ENCODE measurements at places on chromosomes 1 and 21. TPM values are rescaled to one million over a fixed set of nuclear protein-coding genes. Genes with fewer than 3 reads are reported as not detected.

Gene OR2AK2
- total RNA-seq: not detected

Gene CLCA4
- 0.86 TPM for total RNA-seq

Gene CYP4A22
- total RNA-seq: 0.23 TPM

Gene UBAP2L
- total RNA-seq: 195 TPM

Gene FCAMR
- not detected for total RNA-seq

Gene KCNE2
- not detected for total RNA-seq

Gene PGLYRP4
- 0.60 TPM for total RNA-seq

Gene VHLL
- total RNA-seq: not detected

Gene NFASC
- total RNA-seq: 52.3 TPM

Gene FCER1A
- 0.99 TPM for total RNA-seq

Gene TSACC
- 2.2 TPM for total RNA-seq

Gene STYXL2
- not detected for total RNA-seq

Gene MROH9
- total RNA-seq: not detected

Gene CELSR2
- 19.2 TPM for total RNA-seq

Gene SH2D5
- total RNA-seq: 0.49 TPM

Gene LCE2B
- total RNA-seq: not detected

Gene S100A16
- total RNA-seq: 81.8 TPM

Gene PM20D1
- total RNA-seq: 23.7 TPM

Gene LIPI
- total RNA-seq: not detected

Gene C1orf116
- 45.7 TPM for total RNA-seq

Gene SPRR1B
- total RNA-seq: 0.91 TPM

Gene FALEC
- not detected for total RNA-seq

Gene PLCH2
- 90.0 TPM for total RNA-seq

Gene PCSK9
- total RNA-seq: 0.16 TPM

Gene S100A14
- 51.3 TPM for total RNA-seq

Gene NTRK1
- 1.7 TPM for total RNA-seq

Gene CHI3L2
- 4.6 TPM for total RNA-seq

Gene MAN1C1
- 8.7 TPM for total RNA-seq

Gene RASAL2
- 26.0 TPM for total RNA-seq

Gene KLHDC9
- total RNA-seq: 13.0 TPM

Gene OMA1
- total RNA-seq: 50.8 TPM

Gene LAPTM5
- total RNA-seq: 34.2 TPM

Gene SMIM11
- total RNA-seq: 21.3 TPM

Gene ELF3
- 1,345 TPM for total RNA-seq

Gene BEST4
- total RNA-seq: 0.36 TPM

Gene CYP4Z1
- total RNA-seq: 3.5 TPM

Gene ETV3L
- total RNA-seq: not detected

Gene CLCNKB
- 0.65 TPM for total RNA-seq

Gene DISP3
- total RNA-seq: 0.34 TPM

Gene RORC
- total RNA-seq: 14.5 TPM

Gene HCRTR1
- not detected for total RNA-seq

Gene GBP3
- total RNA-seq: 79.7 TPM

Gene TACSTD2
- 549 TPM for total RNA-seq

Gene DIPK1A
- total RNA-seq: 8.9 TPM

Gene SMCP
- total RNA-seq: not detected

Gene PTPN22
- total RNA-seq: 5.2 TPM

Gene CASZ1
- 76.8 TPM for total RNA-seq

Gene C1orf167
- total RNA-seq: 0.68 TPM

Gene RXRG
- total RNA-seq: 0.86 TPM
